ENCODE measurements at places on chromosomes 6 and 20. TPM values are rescaled to one million over a fixed set of nuclear protein-coding genes. Genes with fewer than 3 reads are reported as not detected.

The RNF144B gene
- total RNA-seq = 3.1 TPM

GRCh38 chr6:125784365-125784764 lies 6.4 kb upstream of the NCOA7 start:
- no peak for DNase-seq

- DNase-seq = no peak
These were observed 17.1 kb upstream of the NCOA7 start for GRCh38 chr6:125773387-125774341.

- no peak for DNase-seq
These were observed 21.6 kb upstream of the LRRC1 start for GRCh38 chr6:53773044-53773696.

The ZNF165 gene
- 0.62 TPM for total RNA-seq

GRCh38 chr6:4964675-4965561 lies 38.9 kb downstream of the RPP40 start:
- DNase-seq = no peak

DNA sequence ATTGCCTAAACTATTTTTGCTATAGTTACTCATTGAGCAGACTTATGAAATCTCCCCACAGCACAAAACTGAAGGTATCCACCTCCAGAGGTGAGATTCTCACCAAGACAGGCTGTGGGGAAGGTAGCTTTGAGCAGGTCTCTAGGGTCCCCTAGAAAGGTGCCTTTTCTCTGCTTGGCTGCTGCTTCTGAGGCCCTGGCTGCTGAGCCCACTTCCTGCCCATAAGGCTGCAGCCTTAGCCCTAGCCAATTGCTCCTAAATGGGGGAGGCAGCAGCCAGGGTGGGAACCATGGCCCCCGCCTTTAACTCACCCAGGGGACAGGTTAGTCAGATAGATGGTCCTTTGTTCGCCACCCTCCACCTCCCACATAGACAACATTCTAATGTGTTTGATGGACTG lies 3.6 kb downstream of the NT5E start:
- no peak for DNase-seq

The BACH2 gene
- 65.4 TPM for total RNA-seq

DNA sequence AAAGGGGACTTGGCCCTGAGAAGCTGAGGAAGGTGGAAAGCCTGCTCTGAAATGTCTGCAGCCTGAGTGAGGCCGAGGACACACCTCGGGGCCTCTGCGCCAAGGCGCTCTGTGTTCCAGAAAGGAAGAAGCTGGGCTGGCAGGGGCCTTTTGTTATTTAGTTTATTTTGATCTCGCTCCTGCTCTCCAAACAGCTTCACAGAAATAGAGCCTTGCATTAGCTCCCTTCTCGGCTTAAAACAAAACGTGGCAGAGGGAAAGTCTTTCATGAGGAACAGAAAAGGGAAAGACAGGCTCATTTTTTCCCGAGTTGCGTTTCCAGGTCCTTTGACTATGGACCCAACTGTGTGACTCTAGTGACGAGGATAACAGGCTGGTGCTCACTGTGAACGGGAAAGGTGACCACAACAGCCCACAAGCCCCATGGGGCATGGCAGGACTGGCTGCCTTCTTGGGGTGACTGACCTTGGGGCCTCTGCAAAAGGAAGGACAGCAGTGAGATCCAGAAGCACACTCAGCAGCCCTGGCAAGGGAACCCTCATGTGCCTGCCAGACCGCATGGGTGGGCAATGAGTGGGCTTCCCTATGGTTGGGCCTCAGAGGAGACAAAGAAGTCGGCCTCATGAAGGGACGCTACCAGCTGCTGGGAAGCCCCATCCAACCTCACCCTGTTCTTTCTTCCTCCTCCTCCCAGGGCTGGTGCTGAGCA lies 18.7 kb downstream of the LEMD2 start:
- DNase-seq = no peak

DNA sequence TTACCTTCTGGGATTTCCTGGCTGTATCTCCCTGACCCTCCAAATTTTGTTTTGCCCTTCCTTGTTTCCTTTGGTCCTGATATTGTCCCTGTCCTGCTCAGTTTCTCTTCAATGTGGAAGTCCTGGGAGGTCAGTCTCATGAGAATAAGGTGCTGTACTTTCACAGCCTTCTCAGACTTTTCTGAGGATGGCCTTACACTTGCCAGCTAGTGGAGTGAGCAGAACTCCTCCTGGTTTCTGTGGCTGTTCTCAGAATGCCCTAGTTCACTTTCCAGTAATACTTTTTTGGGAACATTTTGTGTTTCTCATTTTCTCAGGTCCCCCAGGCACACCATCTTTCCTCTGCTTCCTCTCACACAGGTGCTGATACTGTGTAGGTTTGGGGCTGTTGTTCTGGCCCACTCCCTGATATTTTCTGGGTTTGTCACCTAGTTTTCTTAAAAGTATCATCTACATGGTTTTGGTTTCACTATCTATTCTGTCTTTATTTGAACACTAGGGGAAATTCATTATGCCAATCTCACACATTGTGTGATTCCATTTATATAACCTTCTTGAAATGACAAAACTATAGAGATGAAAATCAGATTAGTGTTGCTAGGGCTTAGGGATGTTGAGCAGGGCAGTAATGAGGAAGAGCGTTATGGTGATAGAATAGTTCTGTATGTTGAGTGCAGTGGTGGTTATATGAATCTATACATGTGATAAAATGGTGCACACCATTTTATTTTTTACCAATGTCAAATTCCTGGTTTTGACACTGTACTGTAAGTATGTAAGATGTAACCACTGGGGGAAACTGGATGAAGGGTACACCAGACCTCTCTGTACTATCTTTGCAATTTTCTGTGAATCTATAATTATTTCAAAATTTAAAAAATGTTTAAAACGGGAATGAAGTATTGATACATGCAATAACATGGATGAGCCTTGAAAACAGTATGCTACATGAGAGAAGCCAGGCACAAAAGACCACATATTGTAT lies 27.2 kb upstream of the BRPF3 start:
- no peak for DNase-seq

DNA sequence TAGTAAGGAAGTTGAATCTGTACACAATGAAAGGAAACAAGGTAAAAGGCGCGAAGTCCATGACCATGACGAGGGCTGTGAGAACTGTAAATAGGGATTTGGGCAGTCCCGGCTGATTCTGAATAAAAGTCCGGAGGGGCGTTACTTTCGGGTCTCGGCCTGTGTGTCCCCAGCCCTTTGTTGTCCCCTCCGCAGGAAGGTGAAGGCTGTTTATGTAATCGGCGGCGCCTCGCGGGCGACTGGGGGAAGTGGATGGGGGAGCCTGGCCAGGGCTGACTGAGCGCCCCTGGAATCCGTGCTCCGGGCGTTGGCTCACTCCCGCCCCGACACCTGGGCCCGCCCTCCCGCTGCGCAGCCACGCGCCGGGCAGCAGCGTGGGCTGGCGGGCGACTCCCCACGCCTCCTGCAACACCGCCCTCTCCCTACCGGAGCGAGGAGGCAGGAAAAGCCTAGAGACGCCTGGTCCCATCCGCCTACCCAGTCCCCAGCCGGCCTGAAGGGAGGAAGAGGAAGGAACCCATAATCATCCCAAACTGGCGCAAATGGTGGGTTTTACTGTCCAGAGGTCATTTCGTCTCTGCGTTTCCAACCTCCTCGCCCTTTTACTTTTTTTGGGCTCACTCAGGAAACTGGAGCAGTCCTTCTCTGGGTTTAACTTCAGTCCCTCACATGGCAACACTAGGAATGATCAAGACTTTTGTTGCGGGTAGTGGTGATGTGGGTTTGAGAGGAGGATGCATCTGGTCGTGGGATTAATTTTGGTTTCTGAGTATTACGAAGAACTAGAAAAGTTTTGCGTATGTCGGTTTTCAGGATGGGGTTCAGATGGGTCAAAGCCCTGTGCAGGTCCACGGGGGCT lies 12.1 kb downstream of the TRIM31 start:
- DNase-seq = no peak

- no peak for DNase-seq
These were observed 101.2 kb downstream of the MKKS start for GRCh38 chr20:10332656-10333415.

The SPATA25 gene
- 1.7 TPM for total RNA-seq

- peak; percentile 6 for DNase-seq
These were observed 48.6 kb downstream of the KDM1B start for GRCh38 chr6:18203786-18204185.

- no peak for DNase-seq
These were observed 128.0 kb downstream of the TENT5A start for GRCh38 chr6:81624453-81624852.

Data from occipital lobe (tissue), 3 donors.